ENCODE measurements at places on chromosomes 4 and X.

GRCh38 chrX:56382278-56382677 lies 150.1 kb downstream of the KLF8 start:
- no peak for DNase-seq

DNA sequence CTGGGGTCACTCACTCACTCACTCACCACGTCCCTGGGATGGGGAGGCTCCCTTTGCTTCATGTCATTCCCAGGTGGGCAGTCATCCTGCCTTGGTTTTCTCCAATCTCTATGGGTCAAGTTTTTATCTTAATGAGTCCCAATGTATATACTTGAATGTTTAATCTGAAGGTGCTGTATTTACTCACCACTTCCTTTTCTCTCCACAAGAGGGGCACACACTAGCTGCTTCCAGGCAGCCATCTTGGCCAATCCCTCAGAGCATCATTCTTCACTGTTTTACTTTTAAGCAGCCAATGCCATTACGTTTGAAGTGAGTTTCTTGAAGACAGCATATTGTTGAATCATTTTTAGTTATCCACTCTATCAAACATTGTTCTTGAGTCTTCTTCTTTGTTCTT lies 153.4 kb upstream of the ARSJ start:
- no peak for DNase-seq

DNA sequence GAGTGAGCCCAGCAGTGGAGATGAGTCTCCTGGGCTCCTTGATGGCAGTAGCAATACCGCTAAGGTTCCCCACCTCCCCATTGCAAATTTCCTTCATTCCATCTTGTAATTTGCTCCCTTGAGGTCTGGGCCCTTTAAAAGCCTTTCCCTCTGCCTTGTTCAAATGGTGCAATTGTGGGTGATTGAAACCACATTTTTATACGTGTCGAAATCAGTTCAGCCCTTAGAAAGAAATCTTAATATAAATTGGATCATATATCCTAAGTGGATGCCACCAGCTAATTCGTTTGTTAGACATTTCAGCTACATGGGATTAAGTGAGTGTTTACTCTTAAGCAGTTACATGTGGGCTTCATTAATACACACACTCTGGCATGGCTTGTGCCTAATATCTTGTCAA lies 68.6 kb downstream of the NHS start:
- no peak for DNase-seq

DNA sequence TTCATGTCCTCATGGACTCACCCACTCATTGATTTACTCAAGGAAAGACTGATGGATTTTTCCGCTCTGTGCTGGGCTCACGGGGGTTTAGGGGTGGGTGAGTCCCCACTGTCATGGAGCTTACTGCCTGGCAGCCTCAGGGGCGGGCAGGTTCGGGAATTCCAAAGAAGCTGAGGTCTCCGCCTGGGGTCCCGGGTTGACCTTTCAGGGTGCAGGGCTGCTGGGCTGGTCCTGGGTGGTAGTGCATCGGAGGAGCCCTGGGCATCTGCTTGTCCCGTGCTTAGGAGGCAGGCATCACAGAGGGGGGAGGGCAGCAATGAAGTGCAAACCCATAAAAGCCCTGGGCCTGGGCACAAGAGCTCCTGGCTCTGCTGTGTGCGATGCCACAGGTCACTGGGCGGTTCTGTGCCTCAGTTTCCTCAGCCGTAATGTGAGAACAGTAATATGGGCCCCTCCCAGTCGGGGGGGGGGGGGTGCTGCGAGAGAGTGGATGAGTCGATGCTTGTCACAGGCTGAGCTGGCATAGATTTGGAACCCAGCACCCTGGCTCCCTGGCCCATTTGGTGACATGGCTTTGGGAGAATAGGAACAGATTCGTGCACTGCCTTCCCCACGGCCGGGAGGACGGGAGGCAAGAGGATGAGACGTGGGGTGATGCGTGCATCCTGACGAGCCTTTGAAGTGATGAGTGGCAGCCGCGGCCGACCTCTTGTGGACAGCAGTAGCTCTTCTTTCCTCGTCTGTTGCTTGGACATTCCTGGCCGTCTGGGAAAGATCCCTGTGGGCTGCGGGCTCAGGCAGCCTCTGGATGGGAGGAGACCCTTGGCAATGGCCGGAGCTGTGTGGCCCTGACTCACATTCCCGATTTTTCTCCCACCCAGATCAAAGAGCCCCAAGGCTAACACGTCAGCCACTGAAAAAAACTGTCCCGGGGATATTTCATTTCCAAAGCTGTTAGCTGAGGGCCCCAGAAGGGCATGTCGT lies 42.0 kb downstream of the PSAPL1 start:
- DNase-seq = no peak

DNA sequence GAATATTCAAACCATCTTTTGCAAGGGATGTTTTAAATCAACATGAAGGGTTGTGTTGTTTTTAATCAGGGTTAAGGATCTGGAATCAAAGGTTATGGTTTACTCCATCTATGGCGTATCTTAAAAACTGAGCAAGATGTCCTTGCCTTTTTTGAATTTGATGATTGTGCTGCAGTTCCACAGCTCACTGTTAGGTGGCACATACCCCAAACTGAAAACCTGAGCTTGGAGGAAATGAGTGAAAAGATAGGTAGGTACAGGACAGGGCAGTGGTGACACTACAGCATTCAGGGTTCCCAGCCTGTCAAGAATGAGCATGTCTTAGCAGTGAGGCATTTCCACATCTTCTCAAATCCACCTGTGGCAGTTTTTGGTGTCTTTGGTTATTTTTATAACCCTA lies 13.1 kb upstream of the EOLA1 start:
- DNase-seq = no peak

DNA sequence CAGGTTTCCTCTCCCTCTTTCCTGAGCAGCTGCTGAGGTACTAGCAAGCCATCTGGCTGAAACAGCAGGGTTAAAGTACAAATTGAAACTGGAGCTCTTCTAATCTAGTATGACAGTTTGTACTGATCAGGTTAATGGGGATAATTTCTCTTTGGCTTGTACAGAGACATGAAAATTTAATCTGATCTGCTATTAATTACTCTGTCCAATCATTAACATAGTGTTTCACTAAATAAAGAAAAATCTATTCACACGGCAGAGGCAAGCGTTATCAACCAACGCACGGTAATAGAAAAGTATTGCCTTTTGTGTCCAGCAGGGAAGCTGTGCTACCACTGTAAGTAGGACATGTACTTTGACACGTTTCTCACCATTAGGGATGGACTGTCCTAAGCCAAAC lies 71.1 kb downstream of the IGSF1 start:
- DNase-seq = no peak

- DNase-seq = no peak
Measured at GRCh38 chrX:70301716-70302115, 11.8 kb downstream of the KIF4A start.

GRCh38 chr4:163748449-163748848 lies 254.0 kb downstream of the TMA16 start:
- no peak for DNase-seq

DNA sequence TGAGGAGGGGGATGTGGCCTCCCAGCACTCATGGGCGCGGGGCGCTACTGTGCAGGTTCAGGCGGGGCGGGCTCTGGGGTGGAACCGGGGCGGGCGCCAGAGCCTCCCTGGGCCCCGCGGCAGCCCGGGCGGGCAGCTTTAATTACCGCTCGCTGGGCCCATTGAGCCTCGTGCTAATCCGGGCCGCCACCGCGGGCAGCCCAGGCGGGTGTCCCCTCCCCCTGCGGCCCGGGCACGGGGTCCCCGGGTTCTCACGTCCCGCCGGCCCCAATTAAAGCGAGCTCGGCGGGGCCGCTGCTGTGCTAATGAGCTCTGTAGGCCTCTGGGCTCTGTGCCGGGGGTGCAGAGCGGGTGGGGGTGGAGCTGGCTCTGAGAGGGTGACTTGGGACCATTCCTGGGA lies 22.8 kb upstream of the FGFR3 start:
- no peak for DNase-seq

- DNase-seq = no peak
Measured at GRCh38 chrX:100072336-100072735, 337.7 kb downstream of the PCDH19 start.

DNA sequence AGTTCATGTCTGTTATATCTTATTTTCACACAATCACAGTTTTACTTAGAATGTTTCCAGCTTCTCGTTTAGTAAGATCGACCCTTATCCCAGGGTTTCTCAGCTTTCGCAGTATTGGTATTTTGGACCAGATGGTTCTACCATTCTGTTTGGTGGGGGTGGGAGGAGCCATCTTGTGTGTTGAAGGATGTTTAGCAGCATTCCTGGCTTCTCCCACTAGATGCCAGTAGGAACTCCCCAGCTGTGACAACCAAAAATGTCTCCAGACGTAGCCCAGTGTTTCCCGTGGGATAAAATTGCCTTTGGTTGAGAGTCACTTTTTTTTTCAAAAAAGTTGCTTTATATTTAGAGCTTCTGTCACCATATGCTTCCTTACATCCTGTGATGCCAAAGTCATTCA lies 90.9 kb upstream of the TLR2 start:
- DNase-seq = no peak

GRCh38 chrX:40938423-40938822 lies 146.8 kb upstream of the USP9X start:
- no peak for DNase-seq

- no peak for DNase-seq
Measured at GRCh38 chrX:103817502-103817901, 14.6 kb downstream of the RAB9B start.

DNA sequence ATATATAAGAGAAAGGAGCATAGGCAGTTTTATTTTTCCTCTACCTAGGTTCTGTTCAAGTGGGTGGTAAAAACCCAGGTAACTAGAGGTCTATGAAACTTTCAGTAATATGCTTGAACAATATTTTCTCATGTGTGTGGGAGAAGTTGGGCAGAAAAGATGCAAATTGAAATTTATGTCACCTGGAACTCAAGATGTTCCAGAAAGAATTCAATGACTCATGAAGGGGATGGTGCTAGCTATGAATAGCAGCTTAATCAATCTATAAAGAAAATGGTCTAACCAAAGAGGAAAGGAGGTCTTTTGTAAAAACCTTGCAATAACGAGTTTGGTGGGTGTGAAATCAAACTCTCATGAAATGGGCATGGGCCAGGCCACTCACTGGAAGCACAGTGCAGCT lies 263.8 kb downstream of the INPP4B start:
- no peak for DNase-seq

DNA sequence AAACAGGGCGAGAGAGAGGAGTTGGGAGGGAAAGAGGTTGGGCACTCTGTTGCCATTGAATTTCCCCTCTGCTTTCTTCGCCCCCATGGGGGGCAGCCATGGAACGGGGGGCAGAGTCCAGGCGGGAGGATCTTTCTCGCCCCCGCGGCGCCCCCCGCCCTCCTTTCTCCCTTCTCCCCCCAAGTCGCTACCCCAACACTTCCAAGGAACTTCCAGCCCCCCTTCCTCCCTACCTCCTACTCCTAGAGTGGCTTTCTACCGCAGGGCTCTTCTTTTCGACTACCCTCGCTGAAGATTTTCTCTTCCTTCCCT lies 594 bp upstream of the STAG2 start:
- DNase-seq = no peak
